ENCODE measurements at places on chromosomes 4 and X. TPM values are rescaled to one million over a fixed set of nuclear protein-coding genes. Genes with fewer than 3 reads are reported as not detected.

CRLF2 gene
- not detected for total RNA-seq

CLDN2 gene
- total RNA-seq: 3.9 TPM

CPZ gene
- total RNA-seq: 34.8 TPM

ESX1 gene
- total RNA-seq: not detected

TMEM35A gene
- 2.6 TPM for total RNA-seq

SH2D1A gene
- total RNA-seq: not detected

SCLT1 gene
- total RNA-seq: 9.6 TPM

HPRT1 gene
- total RNA-seq: 6.5 TPM

PAGE4 gene
- total RNA-seq: not detected

MAGEA2 gene
- total RNA-seq: 0.93 TPM

SPANXD gene
- not detected for total RNA-seq

SPANXN4 gene
- not detected for total RNA-seq

ARHGAP6 gene
- total RNA-seq: 6.9 TPM

BTK gene
- total RNA-seq: 0.96 TPM

ZNF182 gene
- total RNA-seq: 3.3 TPM

PARM1 gene
- 158 TPM for total RNA-seq

VCX3B gene
- not detected for total RNA-seq

CXCL1 gene
- 8.3 TPM for total RNA-seq

TRPC5OS gene
- 0.67 TPM for total RNA-seq

JAKMIP1 gene
- total RNA-seq: not detected

MRPS18C gene
- 20.1 TPM for total RNA-seq

MSX1 gene
- total RNA-seq: 25.4 TPM

ADGRG2 gene
- total RNA-seq: 4.5 TPM

ATP1B4 gene
- not detected for total RNA-seq

SSX1 gene
- not detected for total RNA-seq

RIBC1 gene
- total RNA-seq: 0.24 TPM

LNX1 gene
- total RNA-seq: 16.7 TPM

RAB33A gene
- total RNA-seq: 2.8 TPM

REELD1 gene
- not detected for total RNA-seq

MAGEC1 gene
- not detected for total RNA-seq

STS gene
- total RNA-seq: 6.5 TPM

PRKX gene
- 18.5 TPM for total RNA-seq

SPOCK3 gene
- total RNA-seq: 3.4 TPM

STAP1 gene
- not detected for total RNA-seq

TMEM185A gene
- total RNA-seq: 45.7 TPM

RASGEF1B gene
- total RNA-seq: 53.4 TPM

FHIP1A gene
- 7.1 TPM for total RNA-seq

CPE gene
- 106 TPM for total RNA-seq

GAGE2A gene
- not detected for total RNA-seq

TIMP1 gene
- total RNA-seq: 671 TPM

IL13RA2 gene
- 0.17 TPM for total RNA-seq

FDCSP gene
- not detected for total RNA-seq

IBSP gene
- total RNA-seq: not detected

EPHA5 gene
- 0.63 TPM for total RNA-seq

BEX2 gene
- total RNA-seq: 28.1 TPM

PLAC8 gene
- total RNA-seq: 16.6 TPM

Measured in hepatocyte (in vitro differentiated cells).